Spinal cord (tissue), 10 donors: ENCODE measurements at places on chromosomes 12 and 14. TPM values are rescaled to one million over a fixed set of nuclear protein-coding genes. Genes with fewer than 3 reads are reported as not detected.

DNA sequence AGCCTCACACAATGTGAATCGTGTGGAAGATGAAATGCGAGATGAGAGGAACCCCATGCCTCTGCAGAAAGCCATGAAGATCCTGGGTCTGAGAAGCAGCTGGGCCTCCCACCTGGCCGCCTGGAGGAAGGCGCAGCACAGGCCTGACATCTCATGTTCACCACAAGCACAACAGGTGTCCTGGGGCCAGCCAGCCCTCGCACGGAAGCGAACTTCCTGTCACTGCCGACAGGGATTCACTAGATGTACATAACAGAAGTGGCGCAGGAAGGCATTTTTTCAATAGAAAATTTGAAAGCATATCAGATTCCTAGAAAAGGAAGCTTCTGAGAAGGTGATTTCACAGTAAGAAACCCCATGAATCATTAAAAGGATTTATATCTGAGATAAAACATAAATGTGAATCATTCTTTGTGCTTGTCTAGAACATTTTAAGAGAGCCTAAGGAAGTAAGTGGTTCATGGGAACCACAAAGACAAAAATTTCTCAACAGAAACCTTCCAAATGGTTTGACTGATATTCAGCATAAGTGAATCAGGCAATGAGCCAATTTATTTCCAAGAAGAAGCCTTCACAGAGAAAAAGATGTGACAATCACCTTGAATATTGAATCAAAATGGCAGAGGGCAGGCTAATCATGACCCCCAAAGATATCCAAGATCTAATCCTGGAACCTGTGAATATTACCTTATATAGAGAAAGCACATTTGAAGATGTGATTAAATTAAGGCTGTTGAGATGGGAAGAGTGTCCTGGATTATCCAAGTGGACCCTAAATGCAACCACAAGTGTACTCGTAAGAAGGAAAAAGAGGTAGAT, 311.9 kb downstream of the DUSP6 start:
- no peak for DNase-seq

GRCh38 chr14:30295980-30296379, 263.0 kb upstream of the G2E3 start:
- no peak for DNase-seq

- no peak for DNase-seq
These were observed 60.8 kb downstream of the SLC24A4 start for GRCh38 chr14:92383805-92384204.

DNA sequence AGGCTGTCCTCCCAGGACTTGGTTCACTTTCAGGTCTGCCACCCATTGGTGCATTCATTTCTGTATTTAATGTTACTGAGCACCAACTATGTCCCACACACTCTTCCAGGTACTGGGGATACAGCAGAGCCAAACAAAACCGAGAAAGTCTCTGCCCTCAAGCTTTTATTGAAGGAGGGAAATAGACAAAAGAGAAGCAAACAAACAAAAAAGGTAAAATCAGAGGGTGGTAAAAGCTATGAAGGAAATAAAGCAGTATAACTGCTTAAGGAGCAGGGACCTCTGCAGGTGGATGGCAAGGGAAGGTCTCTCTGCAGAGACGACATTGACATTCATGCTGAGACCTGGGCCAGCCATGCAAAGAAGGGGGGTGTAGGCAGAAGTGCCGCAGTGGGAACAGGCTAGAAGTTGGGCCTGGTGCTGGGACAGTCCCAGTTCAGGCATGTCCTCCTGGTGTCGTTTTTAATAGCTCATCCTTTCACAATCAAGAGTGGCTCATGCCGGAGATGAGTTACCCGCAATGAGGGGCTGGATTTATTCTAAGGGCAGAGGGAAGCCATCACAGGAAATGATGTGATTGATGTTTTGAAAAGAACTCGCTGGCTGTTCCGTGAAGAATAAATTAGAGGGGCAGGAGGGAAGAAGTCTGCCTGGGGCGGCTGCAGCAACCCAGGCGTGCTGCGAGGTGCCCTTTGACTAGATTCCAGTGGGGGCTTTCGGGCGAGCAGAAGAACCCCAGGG, 72.8 kb downstream of the IRF2BPL start:
- DNase-seq, result no peak

GRCh38 chr12:2930865-2931264, 28.3 kb upstream of the TEAD4 start:
- DNase-seq, result no peak

- DNase-seq, result no peak
These were observed 97.7 kb upstream of the IFNG-AS1 start for GRCh38 chr12:67891596-67891995.

DNA sequence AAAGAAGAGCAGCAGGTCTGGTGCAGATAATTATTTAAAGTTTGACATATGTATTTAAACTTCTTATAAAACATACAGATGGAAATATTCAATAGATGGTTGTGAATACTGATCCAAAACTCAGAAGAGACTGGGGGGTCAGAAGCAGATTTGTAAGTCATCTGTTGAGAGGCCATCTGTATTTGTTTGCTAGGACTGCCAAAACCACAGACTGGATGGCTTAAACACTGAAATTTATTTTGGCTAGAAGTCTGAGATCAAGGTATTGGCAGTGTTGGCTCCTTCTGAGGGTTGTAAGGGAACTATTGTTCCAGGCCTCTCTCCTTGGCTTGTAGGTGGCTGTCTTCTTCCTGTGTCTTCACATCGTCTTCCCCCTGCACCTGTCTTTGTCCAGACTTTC, 153.9 kb downstream of the LRRK2 start:
- DNase-seq, result no peak

DNA sequence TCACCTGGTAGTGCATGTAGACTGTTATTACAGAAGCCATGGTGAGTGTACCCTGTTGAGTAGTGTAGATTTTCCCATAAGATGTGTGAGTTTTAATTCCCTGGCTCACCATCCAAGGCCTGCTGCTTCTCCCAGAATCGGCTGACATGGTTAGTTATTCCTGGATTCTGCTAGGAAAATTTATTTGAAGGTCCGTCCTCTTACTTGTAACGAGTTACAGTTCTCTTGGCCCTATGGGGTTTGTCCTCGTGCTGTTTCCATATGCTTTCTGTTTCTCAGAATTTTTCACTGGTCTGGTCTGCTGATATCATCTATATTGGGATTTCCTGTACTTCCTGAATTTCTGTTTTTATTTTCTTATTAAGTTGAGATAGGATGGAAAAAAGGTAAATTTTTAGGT, 423.3 kb upstream of the RGS6 start:
- no peak for DNase-seq

DNA sequence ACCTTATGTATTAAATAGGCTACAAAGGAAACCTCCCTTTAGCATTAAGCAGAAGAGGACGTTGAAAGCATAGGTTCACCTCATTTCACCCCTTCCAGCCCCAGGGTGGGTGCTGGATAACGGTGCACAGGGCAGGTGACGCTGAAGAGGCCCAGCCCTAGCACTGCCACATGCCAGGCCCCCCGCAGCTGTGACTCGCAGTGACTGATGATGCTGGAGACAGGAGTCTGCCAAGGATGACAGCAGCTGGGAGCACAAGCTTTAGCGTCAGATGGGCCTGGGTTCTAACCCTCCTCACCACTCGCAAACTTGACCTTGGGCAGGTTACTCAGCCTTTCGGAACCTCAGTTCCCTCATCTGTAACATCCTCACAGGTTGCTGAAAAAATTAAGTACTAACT, 76.7 kb downstream of the TBK1 start:
- no peak for DNase-seq

GRCh38 chr12:15638231-15638630, 151.0 kb downstream of the EPS8 start:
- DNase-seq, result no peak

DNA sequence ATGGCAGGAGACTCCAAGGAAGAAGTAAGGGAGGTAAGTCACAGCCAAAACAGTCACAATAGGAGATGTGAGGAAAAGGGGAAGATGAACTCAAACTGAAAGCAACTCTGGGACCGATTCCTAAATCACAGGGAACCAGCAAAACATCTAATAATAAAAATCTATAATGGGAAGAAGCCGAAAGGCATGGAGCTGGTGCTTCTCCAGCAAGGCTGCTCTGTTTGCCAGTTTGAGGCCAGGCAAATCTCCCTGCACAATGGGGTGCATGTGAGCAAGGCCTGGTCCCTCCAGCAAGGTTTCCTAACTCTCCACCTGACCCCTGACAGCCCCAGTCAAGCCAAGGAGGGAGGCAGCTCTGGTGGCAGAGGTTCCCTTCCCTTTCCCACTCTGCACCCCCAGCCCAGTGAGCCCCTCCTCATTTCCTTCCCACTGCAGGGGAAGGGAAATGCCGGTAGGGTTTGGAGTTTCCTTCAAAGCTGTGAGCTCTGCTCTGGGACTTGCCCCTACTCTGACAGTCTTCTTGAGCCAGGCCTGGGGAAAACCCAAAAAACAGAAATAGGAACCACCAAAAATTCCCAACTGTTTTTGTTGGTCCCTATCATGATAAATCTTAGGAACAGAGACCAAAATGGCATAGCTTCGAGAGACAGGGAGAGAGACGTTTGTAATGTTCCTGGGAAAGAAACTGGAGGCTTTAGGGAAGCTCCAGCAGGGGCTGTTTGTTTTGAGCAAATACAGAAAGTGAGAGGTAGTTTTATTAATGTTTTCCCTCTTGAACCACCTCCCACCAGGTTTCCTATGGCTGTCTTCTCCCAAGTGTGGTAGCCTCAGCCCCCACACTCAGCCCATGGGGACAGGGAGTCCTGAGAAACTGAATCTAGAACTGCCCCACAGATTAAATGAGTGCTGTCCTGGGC, 34.6 kb downstream of the FMNL3 start:
- no peak for DNase-seq

DNA sequence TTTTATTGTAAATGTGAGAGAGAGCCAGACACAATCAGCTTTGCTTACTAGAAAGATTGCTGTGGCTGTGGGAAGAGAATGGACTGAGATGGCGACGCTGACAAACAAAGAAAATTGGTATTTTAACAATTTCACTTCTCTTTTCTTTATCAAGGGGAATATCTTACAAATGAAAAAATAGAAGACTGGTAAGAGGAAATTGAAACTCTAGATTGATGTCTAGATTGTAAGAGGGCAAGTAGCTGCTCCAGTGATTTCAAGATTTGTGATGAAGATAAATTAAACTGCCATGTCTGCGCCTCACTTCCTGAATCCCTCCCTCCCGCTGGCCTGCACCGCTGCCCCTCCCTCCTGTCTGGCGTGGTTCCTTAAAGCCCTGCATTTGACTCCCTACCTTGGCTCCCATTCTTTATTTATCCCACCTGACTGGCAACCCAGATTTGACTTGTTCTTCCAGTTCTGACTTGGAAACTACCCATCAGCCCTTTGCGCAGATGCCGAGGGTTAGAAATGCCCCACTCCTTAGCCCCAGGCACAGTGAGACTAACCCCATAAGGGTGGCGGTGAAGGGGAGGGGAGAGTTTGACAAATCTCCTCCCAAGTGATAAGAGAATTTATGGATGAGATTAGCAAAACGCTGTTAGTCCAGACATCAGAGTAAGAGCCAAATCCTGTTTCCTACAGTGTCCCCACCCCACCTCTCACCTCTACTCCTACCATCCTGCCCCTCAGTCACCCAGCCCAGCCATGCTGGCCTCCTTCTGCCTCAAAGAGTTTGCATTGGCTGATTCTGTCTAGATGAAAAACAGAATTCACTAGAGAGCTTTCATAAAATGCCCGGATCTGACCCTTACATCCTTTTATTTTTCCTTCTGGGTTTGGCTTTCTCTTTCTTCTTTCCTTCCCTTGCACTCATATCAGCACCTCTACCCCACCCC, 125.3 kb upstream of the ATF7IP start:
- DNase-seq, result peak; percentile 62

DNA sequence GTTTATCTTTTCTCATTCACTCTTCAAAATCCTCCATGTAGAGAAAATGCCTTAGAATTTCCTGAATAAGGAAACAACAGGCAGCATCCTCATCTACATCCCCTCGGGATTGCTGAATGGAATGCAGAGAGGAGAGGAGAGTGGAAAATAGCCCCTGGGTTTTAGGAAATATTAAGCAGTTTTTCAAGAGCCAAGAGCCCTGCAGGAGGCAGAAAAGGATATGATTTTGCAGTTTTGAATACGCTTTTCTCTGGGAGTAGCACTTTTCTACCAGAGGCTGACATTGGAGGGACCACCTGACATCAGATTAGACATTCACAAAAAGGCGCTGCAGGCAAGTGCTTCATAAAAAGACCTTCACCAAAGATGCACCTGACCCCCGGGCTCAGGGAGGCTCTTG, 362.2 kb upstream of the SFSWAP start:
- DNase-seq, result peak; percentile 20

DNA sequence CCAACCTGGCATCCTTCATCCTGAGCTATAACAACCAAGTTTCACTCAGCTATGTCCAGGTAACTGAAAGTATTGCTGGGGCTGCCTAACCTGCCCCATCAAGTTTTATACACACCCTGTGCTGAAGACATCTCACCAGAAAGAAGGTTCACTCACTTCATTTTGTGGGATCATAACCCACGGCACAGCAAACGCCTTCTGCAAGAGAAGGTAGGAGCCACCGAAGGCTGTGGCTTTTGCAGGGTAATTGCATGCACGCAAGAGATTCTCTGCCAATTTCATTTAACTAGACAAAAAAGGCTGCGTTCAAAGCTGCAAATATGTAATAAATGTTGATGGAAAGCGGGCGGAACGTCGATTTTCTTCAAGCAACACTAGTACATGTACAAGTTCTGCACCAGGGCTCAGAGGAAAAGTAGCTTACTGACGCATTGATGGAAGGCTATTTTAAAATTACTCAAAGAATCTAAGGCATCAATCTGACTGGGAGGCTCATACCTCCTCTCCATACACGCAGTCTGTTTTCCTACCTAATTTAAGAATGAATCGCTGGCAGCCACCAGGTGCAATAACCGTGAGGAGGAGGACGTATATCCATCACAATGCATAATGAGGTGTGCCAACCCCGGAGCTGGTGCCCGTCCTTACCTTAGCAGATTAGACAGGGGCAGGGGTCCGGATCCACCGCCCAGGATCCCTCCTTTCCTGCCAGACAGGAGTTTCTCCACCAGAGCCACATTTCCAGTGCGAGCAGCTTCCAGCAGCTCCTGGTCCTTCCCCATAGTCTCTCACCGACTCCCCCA, 1.1 kb downstream of the ANKS1B start:
- DNase-seq, result no peak

DNA sequence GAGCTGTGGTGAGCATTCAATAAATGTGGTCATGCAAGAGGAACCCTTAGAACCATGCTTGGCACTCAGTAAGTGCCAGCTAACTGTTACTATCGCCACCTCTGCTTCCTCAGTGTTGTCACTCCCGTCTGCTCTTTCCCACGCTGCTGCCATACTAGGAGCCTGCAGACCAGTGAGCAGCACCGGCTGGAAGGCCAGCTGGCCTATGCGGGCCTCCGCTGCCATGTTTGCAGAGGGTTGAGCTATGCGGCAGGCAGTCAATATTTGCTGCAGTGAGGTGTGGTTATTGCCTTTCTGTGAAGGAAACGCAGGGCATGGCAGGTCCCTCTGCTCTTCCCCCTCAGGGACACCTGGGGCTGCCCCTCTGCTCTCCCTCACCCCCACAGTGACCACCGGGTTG, 13.0 kb downstream of the KMT5A start:
- DNase-seq, result no peak

The PLA2G1B gene
- 0.59 TPM for total RNA-seq

The MANSC4 gene
- total RNA-seq, result not detected

The NRL gene
- total RNA-seq, result 1.8 TPM

The ATG14 gene
- total RNA-seq, result 18.7 TPM

The COX8C gene
- not detected for total RNA-seq
